ENCODE measurements at places on chromosomes 7 and 10.

DNA sequence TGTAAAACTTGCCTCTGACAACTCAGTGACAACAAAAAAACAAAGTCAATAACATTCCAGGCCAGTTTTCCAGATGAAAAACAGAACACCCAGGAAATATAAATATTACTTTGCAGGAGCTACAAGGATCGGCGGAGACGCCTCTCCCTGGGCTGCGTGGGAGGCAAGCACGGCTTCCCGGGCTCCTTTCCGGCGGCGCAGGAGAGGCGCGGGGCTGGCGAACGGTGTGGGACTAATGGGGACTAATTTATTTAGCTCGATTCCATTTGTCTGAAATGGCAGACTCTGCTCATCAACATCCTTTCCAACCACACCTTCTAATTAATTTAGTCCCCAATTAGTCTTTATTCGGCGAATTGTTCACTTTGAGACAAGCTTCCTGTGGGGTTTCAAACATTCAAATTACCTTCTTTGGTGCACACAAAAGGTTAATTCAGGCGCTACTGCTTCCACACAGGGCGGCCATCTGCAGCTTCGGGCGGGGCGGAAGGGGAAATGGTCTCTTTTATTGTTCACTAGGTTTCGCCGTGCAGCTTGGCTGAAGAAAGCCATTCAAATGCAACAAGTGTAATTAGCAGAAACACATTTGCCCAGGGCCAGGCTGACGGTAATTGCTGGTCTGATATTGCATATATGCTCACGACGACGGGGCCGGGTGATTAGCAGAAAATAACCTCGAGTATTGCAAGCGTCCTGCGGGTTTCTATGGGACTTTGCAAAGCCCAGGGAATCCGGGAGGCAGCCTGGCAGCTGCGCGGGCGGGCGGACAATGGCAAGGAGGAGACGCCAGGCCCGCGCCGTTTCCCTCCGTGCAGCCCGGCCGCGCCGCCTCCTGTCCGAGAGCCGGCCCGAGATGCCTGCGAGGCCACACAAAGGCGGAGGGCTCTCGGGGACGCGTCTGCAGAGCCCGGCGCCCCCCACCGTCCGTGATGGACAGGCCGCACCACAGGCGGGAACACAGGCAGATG, 270.1 kb downstream of the PTPRN2 start:
- no peak for DNase-seq

DNA sequence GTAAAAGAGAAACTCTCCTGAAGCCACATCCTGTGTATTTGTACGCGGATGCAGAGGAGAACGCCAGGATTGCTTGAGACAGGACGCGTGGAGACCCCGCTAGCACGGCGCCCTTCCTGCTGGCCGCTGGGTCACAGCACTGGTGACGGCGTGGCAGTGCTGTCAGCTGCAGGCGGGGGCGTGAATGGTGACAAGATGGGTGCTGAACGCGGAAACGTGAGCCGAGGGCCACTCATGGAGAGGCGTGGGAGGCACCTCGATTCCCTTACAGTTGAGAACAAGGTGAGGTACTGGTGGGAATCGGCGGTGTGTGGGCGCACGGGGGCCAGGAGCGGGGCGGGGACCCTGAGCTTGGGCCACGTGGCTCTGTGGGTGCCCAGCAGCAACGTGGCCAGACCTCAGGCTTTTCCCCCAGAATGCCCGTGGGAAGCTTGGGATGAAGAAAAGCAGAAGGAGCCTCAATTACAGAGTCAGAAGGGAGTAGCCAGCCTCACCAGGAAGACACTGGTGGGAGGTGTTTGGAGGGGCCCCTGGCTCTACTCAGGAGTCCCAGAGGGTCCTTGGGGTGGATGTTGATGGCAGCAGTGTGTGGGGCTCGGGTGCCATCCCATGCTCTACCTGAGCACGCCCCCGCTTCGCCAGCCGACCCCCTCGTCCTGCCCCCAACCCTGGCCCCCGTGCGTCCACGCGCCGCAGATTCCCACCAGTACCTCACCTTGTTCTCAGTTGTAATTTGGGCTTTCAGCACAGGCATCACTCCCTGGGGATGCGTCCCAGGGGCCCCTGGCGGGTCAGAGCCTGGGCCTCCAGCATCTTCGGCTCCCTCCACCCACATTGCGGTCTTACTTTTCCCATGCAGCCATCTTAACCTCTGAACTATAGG, 208.4 kb upstream of the TCERG1L start:
- no peak for DNase-seq

DNA sequence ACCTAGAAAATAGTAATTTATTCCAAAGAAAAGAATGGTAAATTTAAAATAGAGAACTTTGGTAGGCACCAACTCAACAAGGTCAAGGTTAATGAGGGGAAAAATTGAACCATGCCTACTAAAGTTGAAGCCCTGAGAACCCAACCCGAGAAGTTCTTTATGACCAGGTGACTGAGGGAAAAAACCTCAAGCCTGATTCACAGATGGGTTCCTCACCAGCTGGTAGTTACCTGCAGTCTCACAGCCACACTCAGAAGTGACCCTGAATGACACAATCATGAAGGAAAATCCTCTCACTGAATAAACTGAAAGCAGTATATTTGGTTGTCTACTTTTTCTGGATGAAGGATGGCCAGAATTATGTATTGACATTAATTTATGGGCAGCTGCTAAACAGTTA, 7.0 kb downstream of the C10orf67 start:
- no peak for DNase-seq

- DNase-seq = no peak
Measured at GRCh38 chr10:7686351-7687171, 16.6 kb upstream of the ITIH2 start.

DNA sequence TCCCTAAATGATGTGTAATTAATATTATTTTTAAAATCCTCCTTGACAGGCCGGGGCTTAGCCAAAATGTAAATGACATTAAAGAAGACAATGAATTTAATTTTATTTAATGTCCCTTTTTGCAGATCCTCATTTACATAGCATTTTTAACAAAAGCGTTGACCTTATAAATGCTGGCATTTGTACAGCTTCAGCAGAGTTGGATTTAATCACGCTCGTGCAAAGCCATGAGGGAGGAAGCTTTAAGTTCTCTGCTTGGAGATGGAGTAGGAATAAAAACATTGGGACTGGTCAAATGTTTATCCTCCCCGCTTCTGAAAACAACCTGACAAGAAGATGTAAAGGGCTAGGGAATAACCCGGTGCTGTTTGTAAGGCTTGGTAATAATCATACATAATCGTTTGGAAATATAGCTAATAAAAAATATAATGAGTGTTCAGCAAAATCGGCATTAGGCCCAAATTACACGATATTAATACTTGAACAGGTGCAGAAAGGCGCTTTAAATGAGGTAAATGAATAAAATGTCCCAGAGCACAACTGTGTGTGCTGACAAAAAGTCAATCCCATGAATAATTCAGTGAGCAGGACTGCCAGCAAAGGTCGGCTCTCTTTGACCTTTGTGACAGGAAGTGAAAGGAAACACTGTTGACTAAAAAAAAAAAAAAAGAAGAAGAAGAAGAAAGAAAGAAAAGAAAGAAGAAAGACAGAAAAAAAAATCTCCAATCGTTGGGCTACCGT, 11.5 kb downstream of the EBF3 start:
- DNase-seq = no peak

DNA sequence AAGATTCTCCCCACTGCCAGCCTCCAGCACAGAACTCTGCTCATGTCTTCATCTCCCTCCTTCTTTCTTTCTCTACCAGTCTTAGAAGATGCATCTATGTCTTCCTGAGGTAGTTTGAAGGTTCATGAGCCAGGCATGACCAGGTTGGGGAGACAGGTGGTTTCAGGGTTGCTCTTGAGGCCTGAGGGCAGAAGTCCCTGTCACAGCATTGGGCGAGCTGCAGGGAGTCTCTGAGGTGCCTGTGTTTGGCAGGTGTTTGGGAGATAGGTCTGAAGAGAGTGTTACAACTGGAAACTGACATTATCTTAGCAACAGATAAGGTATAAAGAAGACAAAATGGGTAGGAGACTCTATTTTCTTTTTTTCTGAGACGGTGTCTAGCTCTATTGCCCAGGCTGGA, 18.7 kb downstream of the PRSS2 start:
- no peak for DNase-seq

DNA sequence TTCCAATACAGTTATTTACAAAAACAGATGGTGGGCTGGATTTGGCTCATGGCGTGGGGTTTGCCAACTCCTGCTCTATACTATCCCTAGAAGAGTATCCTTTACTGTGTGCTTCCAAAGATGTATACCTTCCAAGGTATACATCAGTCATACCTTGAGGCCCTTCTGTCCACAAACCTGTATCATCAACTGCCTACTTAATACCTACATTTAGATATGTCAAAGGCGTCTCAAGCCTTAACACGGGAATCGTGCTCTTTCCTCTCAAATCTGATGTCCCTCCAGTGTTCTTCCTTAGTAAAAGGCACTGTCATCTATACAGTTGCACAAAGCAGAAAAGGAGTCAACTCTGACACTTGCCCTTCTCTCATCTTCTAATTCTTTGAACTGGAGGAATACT, 36.9 kb downstream of the NAMPT start:
- DNase-seq = no peak

DNA sequence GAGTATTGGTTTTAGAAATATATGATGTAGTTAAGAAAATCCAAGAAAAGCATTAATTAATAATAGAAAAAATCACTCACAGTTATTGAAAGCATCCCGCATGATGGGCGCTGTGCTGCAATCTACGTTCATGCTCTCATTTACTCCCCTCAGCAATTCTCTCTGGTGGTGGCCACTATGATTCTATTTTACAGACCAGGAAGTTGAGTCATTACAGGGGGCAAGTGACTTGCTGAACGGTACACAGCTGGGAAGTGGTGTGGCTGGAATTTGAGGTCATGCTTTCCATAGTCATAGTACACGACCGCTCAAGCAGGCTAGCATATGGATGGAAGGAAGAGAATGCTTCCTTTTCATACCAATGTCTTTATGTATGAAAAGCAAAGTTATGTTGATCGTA, 117.4 kb downstream of the TES start:
- DNase-seq = no peak

DNA sequence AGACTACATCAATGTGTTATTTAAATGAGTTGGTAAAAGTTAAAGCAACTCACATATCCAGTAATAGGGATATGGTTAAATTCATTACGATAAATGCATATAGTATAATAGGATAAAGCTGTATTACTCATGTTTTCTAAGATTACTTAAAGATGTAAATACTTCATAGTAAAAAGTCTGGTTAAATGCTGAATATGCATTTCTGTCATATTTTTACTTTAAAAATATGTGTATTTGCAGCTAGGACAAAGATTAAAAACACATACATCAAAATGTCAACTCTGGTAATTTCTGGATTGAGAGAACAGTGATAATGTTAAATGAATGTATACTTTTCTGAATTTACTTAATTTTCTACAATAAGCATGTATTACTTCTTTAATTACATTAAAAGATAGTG, 15.1 kb downstream of the PPP1R9A start:
- no peak for DNase-seq

GRCh38 chr7:73766556-73767229, 3.4 kb downstream of the CLDN3 start:
- DNase-seq = no peak

- no peak for DNase-seq
Measured at GRCh38 chr10:14554091-14554490, 220.6 kb downstream of the FAM107B start.

DNA sequence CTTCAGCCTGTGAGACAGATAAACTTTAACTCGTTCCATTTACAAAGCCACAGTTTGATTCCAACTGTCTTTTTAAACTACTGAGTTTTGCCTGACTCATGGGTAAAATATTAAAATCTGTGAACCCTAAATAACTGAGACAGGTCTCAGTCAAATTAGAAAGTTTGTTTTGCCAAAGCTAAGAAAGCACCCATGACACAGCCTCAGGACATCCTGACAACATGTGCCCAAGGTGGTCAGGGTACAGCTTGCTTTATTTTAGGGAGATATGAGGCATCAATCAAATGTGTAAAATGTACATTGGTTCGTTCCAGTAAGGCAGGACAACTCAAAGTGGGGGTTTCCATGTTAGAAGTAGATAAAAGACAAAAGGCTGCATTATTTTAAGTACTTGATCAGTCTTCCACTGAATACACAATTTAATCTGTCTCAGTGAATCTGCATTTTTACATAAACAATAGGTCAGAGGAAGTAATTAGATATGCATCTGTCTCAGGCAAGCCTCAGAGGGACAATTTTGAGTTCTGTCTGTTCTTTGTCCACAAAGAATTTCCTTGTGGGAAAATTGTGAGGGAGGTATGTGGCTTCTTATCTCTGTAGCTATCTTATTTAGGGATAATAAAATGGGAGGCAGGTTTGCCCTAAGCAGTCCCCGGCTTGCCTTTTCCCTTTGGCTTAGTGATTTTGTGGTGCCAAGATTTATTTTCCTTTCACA, 11.0 kb upstream of the PIP start:
- no peak for DNase-seq

DNA sequence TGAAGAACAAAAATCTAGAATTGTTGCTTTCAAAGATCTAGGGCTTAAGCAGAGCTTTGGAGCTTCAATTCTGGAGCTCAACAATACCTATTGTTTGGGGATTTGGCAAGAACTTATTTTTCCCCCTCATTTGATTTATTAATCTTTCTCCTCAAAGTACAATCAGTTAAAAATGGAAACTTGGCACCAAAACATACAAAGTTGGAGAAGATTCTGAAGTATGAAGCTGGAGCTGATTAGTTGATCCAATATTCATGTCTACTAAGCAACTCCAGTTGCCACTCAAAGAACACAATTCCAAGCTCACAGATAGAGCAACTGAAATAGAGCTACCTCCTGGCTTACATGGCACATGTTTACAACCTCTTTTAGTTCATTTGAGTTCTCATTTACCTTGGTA, 3.8 kb downstream of the FAM13C start:
- DNase-seq = no peak

DNA sequence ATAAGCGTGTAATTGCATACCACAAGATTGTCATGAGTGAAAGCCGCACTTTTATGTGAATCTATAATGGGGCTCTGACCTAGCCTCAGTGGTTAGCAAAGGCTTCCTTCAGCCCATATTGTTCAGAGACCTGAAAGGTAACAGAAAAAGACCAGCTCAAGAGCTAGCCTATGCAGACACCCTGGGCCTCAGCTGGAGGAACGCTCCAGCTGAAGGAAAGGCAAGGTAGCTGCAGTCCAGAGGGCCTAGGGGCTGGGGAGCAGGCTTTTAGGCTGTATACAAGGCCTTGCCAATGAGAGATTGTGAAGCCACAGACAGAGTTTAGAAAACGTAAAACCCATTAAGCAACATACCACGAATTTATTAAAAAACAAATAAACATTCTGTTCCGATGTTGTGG, 246.6 kb upstream of the GHITM start:
- no peak for DNase-seq

GRCh38 chr7:157411580-157411979, 74.8 kb downstream of the DNAJB6 start:
- no peak for DNase-seq

GRCh38 chr10:4652111-4653010, 173.6 kb upstream of the AKR1E2 start:
- no peak for DNase-seq
